ENCODE measurements at places on chromosomes 11 and 22. TPM values are rescaled to one million over a fixed set of nuclear protein-coding genes. Genes with fewer than 3 reads are reported as not detected.

- no peak for DNase-seq
Measured at GRCh38 chr11:34411111-34411510, 27.6 kb upstream of the CAT start.

Gene ASPHD2
- total RNA-seq, result 33.3 TPM

Gene GNAZ
- total RNA-seq, result 33.8 TPM

DNA sequence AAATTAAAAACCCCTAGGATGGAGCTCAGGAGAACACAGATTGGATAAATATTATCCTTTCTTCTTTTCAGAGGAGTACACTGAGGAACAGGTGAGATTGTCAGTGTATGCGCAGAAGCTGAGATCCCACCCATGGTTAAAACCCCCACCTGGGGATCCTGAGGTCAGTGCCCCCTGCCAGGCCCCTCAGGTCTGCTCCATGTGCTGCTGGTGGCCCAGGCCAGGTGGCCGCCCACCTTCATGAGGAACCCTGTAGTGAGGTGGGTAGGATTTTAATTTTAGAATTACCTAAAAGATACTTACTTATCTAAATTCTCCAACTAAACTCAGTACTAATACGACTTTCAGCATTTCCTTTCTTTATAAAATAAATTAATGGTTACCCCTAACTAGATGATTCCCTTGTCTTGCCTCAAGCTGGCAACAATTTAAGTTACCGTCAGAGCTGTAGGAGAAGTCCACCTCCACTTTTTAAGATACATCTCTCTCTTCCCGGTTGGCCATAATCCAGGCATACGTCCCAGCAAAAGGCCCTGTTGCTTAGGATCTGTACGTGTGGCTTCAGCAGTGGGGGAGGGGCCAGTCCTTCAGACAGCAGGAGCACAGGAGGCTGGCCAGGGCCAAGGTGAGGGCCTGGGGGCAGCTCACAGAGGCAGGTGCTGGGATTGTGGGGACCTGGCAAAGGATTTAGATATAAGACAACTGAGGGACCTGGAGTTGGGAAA, 61.5 kb upstream of the PITPNB start:
- no peak for DNase-seq

- DNase-seq, result no peak
Measured at GRCh38 chr11:99325847-99326246, 305.1 kb downstream of the CNTN5 start.

Gene PNPLA5
- not detected for total RNA-seq

DNA sequence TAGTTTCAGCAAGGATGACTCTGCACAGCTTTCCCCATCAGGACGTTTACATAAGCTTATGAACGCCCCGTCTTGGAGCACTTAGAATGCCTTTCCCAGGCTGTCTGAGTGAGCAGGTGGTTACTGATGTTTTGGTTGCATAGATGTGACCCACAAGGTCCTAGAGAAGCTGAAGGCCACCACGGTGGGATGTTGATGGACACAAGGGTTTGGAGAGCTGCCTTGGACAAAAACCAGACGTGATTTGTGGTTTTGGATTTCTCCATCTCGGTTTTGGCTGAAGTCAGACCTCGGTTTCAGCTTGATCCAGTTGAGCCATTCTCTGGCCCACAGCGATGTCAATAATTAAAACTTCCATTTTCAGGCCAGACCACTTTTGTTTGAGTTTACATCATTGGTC, 151.9 kb downstream of the LDLRAD3 start:
- no peak for DNase-seq

DNA sequence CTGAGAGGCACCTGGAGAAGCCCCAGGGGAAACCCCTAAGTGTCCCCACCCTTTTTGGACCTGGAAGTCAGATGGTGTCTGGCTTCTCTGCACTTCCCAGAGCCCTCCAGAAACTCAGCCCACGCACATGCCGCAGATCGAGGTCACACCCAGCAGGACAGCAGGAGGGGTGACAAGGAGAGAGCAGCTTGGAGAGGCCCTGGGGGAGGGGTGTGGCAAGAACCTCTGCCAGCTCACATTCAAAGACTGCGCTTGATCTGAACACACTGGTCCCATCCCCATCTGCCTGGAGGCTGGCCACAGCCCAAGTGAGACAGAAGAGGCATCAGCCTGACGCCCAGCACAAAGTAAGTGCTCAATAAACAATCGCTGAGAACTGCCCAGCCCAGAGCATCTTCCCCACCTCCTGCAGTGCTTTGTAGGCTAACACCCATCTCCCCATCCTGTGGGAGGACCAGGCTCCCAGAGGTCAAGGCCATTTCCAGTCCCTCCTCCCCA, 21.4 kb downstream of the TMPRSS6 start:
- DNase-seq, result no peak

GRCh38 chr11:34397120-34397519, 39.3 kb upstream of the ABTB2 start:
- no peak for DNase-seq

DNA sequence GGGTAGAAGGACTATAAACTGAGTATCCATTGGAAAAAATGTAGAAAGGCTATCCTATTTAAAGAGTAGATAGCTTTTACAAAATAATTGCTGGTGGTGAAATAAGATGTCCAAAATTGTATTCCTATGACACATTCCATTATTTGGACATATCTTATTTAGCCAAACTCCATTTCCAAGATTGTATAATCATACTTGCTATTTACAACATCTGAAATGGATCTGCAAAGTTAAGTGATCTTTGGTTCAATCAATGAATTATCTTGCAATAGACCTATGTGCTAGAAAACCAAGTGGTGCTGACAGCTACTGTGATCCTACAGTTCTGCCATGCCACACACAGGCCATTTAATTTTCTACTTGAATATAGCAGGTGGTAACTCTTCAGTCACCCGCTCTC, 11.0 kb upstream of the BLID start:
- no peak for DNase-seq

- no peak for DNase-seq
Measured at GRCh38 chr22:22834783-22835182, 52.8 kb upstream of the IGLL5 start.

- no peak for DNase-seq
Measured at GRCh38 chr22:35558031-35558430, 17.4 kb downstream of the RASD2 start.

- DNase-seq, result peak; percentile 88
Measured at GRCh38 chr22:49415151-49415951, 412.3 kb downstream of the BRD1 start.

Gene OR2D2
- 0.71 TPM for total RNA-seq

Gene EHF
- not detected for total RNA-seq

Gene RGL4
- total RNA-seq, result 103 TPM

Gene PGA3
- not detected for total RNA-seq

Gene POU2AF2
- not detected for total RNA-seq

Gene HBE1
- not detected for total RNA-seq

DNA sequence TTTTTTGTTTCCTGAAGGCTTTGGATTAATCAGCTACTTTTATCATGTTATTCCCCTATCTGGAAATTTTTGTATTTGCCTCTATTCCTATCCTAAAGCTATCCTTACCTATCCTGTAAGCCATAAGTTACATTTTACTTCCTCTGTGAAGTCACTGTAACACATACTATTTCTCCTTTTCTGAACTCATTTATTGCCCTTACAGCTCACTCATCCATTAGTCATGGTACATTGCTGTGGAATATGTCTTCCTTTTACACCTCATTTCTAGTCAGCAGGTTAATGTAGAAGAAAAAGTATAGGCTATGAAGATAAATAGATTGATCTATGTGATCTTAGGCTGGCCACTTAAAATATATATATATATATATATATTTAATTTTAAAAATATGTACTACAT, 28.0 kb downstream of the SWAP70 start:
- DNase-seq, result peak; percentile 78
